ENCODE measurements at places on chromosomes 12 and 14.

- no peak for DNase-seq
These were observed 31.1 kb upstream of the NUBPL start for GRCh38 chr14:31530136-31530535.

GRCh38 chr12:70309348-70309747, 56.7 kb upstream of the KCNMB4 start:
- DNase-seq: no peak

DNA sequence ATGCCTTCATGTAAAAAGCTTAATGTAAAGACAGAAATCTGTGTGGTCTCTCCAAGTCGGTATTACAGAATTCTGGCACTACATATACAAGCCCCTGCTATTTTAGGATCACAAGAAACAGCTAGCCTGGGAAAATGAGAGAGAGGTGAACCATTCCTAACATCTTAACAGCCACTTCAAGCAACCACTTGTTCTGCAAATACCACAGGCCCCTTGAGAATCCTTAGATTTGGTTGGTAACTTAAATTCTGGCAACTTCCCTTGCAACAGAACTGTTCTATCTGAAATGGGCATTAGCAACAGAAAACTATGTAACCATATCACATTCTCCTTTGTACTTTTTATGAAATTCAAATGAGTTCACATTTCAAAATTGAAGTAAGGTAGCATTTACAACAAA, 68.5 kb downstream of the SPPL3 start:
- DNase-seq: no peak

GRCh38 chr12:48198672-48198971, 4.5 kb downstream of the OR10AD1 start:
- DNase-seq: no peak

- peak; percentile 58 for DNase-seq
These were observed 20.4 kb downstream of the BATF start for GRCh38 chr14:75542588-75543091.

DNA sequence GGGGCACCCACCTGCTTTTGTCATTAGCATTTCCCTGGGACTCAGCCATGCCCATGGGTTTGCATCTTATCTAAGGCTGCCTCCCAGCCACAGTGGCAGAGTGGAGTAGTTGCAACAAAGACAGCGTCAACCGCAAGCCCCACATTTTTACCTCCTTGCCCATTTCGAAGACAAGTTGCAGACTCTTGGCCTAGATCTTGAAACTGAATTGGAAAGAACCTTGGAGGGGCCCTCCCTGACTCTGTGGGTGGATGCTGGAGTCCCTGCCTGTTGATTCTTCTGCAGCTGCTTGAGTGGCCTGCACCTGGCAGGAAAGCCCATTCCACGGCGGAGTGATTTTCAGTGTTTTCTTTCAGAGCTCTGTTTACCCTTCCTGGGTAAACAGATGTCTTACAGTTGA, 309.0 kb downstream of the VRK1 start:
- DNase-seq: no peak

DNA sequence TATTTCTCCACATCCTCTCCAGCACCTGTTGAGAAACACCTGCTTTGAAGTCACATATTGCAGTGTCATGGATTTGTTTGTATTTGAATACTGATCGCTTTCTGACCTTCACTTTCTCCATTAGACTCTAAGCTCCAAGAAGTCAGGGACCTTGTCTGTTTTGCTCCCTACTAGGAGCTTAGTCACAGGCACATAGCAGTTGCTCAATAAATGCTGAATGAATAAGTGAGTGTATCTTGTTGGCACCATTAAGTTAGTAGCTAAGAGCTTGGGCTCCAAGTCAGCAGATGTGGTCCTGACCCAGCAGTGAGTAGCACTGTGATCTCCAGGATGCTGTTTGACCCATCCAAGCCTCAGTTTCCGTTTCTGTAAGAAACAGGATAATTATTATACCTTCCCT, 10.1 kb downstream of the MVK start:
- no peak for DNase-seq

- no peak for DNase-seq
These were observed 15.1 kb downstream of the SOCS2 start for GRCh38 chr12:93587611-93588010.

DNA sequence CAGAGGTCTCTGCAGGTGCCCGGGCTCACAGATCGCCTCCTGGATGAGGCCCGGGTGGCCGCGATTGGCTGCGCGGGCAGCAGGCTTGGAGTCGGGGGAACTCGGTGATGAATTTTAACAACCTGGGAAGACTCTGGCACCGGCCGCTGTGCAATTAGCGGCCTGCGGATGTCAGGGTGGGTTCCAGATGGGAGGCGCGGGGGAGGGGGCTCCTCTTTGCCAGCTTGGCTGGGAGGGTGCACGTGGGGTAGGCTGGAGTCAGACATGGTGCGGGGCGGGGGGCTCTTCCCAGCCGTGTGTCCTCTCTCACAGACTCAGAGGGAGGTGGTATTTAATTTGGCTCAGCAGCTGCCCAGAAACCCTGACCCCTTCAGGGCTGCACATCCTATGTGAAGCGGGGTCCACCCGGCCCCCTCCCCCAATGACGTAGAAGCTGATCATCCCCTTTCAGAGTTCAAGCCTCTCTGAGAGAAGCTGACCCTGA, 81.4 kb downstream of the KIF26A start:
- DNase-seq: no peak

DNA sequence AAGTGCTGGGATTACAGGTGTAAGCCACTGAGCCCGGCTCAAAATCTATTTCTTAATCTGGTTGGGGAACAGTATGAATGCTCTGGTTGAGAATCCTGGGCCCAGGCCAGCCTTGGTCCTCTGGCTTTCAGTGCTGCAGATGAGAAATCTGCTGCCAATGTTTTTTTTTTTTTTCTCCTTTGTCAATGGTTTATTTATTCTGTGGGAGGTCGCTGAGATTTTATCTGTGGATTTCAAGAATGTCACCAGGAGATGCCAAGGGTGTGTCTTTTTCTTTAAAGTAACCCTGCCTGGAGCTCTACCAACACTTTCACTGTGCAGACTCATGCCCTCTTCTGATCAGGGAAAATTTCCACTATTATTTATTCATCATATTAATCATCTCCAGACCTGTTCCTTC, 3.6 kb downstream of the SLC25A29 start:
- no peak for DNase-seq

GRCh38 chr12:131032082-131032750, 78.5 kb downstream of the ADGRD1 start:
- no peak for DNase-seq

DNA sequence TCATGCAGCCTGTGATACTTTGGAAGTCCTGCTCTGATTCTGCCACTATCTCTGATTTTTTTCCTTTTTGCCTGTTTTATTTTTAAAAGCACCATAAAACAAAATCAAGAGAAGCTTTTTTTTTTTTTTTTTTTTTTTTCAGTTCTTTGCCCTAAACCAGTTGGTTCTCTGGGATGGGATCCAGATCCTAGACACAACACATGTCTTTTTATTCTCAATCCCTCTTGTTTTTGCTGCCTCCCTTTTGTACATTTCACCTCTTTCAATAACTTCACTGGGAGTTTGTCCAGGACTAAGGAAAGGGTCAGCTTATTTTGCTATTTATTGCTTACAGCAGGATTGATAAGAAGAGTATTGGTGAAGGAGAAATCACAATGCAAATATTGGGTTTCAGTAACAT, 139.4 kb downstream of the GRIP1 start:
- DNase-seq: no peak

GRCh38 chr14:62431496-62431895, 613.8 kb downstream of the KCNH5 start:
- no peak for DNase-seq

DNA sequence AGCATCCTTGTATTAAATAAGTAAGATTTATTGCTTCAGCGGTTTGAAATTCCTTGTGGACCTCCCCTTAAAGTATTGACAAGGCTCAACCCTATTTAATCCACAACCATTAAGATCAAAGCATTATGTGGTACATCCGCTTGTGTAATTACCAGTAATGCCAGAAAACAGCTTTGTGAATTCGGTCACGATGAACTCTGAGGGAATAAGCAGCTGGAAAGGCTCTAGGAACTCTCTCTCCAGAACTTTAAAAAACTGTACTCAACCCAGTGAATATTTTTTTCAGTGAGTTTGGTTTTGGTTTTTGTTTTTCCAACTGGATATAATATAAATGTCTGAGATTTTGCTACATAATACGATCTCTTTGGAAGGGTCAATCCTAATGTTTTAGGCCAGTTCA, 49.3 kb upstream of the DIO2 start:
- no peak for DNase-seq

- no peak for DNase-seq
These were observed 3.6 kb downstream of the STAT6 start for GRCh38 chr12:57107456-57108155.

DNA sequence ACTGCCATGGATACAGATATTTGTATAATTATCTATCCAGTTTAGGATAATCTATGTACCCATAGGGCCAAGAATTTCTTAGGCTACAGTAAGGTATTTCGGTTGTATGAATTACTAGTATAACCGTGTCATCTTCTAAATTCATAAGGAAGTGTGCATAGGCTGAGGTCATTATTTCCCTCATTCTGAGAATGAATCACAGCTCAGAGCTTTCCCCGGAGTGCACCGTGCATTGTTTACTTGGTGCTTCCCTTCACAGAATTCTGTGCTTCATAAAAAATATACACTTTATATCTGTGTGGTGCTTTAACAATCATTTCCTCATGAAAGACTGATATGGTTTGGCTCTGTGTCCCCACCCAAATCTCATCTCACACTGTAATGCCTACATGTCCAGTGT, 514.1 kb downstream of the ETNK1 start:
- DNase-seq: no peak

DNA sequence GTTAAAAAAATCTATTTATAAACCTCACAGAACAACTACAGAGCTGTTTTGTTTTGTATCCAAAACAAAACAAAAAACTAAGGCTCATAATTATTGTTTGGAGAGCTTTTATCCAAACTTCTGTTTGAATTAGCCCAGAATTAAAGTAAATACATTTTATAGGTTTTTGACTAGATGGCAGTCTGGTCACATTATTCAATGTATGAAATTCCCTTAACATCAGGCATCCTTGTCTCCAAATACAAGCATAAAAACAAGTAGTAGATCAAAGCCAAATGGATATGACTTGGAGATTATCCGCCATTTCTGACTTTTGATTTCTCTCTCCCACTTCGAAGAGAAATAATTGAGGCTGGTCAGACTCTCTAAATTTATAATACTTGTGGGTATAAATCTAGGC, 63.5 kb downstream of the SLC38A1 start:
- no peak for DNase-seq

DNA sequence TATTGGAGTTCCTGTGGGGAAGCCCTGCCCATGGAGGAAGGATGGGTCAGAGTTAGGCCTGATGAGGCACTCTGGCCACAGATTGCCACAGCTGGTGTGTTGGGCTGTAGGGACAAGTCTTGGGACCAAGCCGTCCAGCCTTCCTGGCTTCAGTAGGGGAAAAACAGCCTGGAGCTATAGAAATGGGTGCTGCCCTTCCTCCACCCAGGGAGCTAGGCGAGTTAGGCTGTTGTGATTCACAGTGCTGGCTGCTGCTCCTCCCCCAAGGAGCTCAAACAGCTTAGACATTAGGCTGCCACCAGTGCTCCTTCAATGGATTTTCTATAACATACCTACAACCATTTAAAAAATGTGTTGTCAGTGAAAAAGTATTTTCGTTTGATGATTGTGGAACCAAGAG, 274.3 kb downstream of the RPL10L start:
- DNase-seq: no peak

DNA sequence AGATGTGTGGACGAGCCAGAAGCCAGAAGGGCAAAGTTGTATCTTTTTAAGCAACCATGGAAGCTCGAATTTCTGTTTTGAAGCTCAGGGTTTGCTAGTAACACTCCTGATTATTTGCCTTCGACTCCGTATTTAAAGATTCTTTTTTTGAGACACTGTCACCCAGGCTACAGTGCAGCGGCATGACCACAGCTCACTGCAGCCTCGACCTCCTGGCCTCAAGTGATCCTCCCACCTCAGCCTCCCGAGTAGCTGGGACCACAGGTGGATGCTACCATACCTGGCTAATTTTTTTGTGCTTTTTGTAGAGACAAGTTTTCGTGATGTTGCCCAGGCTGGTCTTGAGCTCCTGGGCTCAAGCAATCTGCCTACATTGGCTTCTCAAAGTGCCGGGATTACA, 18.7 kb upstream of the OASL start:
- DNase-seq: no peak

GRCh38 chr12:107564946-107565345, 120.7 kb upstream of the PWP1 start:
- no peak for DNase-seq
